Hepatic stellate cell (primary cell): ENCODE measurements at places on chromosomes 3 and 15.

DNA sequence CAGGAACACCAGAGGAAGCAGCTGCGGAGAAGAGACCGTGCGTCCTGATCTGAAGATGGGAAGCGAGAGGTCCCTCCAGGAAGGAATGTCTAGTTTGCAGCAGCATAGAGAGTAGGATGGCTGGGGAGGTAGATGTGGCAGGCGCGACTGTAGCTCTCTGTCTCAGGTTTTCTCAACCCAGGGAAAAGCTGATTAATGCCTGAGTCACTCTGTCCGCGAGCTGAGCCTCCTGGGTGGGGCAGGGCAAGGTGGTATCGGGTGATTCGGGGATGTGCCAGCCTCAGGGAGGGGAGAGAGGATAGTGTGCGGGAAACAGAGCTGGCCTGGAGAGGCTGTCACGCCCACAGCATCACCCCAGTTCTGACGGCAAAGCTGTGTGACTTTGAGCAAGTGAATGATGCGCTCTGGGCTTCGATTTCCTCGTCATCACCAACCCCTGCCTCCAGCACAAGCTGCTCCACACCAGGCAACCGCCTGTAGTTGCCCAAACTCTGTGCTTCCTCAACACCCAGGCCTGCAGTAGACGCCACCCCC lies 28.4 kb downstream of the CPN2 start:
- DNase-seq: peak; percentile 69

DNA sequence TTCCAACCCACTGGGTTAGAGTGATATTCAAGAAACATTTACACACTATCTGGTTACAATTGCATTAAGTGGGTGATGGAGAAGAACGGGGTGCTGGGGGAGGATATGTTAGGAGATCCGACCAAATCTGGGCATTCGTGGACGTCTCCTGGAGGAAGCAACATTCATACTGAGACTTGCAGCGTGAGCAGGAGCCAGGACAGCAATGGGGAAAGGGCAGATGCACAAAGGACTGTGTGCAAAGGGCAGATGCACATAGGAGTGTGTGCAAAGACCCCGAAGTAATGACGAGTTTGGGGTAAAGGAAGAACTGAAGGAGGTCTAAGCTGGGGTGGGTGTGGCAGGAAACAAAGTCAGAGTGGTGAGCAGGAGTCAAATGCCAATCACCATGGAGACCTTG lies 16.1 kb upstream of the CTXND1 start:
- DNase-seq: no peak

DNA sequence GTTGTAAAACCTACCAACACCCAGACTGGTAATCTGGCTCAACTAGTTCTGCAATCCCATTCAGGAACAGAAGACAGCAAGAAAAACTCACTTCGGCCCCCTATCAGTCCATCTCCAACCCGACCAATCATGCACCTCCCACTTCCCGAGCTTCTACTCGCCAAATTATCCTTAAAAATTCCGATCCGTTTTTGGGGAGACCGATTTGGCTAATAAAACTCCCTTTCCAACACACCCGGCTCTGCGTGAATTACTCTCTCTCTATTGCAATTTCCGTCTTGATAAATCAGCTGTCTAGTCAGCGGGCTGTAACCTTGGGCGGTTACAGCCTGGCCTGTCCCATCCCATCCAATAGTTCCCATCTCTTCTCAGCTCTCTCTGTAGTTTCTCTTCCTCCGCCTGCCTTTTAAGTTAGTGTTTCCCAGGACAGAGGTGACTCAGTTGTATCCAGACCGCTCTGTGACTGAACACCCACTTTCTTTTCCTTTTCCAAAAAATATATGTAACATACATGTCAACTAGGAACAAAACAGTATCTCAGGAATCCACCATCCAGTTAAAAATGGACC lies 780 bp upstream of the ACAD9 start:
- DNase-seq: peak; percentile 69

GRCh38 chr15:94383706-94384105 lies 152.3 kb downstream of the MCTP2 start:
- DNase-seq: no peak

DNA sequence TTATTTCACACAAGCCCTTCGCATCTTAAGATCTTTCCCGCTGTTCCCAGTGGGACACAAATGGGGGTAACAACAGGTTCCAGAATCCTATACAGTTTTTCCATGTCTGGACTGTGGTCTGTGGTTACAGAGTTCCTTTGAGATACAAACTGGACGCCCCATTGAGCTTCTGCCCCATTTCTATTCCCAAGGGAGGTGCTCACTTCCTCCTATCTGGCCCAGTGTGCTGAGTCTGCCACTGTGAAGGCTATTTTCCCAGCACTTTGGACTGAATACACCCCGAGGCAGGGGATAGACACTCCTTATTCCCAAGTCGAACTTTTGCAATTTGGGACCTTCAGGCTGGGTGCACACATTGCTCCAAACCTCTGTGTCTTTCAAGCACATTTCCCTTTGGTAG lies 44.0 kb downstream of the MESD start:
- no peak for DNase-seq

DNA sequence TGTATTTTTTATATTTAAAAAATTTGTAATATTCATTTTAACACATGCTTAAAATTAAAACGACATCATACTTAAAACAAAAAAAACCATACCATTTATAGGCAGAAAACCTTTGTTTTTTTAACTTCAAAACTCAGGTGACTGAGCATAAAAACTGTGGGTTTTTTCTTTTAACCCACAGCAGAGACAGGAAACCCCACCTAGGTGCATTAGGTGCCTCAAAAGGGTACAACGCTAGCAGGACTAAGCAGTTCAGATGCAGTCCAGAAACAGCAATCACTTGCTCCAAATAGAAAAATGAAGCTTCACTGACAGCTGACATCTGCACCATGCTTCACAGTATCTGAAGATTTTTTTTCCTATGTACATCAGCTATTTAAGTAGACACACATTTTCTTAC lies 52.3 kb downstream of the GLB1 start:
- no peak for DNase-seq

- no peak for DNase-seq
Observed at GRCh38 chr3:122101646-122102045, 46.5 kb downstream of the CD86 start.

DNA sequence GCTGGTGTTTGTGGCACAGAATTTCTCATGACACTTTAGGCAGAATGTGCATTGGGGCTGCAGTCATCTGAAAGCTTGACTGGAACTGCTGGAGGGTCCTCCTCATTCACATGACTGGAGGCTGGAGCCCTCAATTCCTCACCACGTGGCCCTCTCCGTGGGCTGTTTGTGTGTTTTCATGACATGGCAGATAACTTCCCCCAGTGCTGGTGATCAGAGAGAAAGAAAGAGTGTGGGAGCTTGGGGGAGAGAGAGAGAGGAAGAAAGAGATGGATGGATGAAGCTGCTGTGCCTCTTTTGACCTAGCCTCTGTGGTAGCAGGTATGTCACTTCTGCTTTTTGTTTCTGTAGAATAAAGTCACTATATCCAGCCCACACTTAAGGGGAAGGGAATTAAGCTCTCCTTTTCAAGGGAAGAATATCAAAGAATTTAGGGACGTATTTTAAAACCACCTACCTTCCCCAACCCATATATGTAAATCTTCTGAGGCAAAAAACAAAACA lies 169.6 kb upstream of the IL12A start:
- no peak for DNase-seq

- DNase-seq: no peak
Observed at GRCh38 chr3:112353365-112353764, 20.4 kb downstream of the CD200 start.

GRCh38 chr3:65811086-65811761 lies 227.5 kb downstream of the MAGI1 start:
- DNase-seq: no peak

DNA sequence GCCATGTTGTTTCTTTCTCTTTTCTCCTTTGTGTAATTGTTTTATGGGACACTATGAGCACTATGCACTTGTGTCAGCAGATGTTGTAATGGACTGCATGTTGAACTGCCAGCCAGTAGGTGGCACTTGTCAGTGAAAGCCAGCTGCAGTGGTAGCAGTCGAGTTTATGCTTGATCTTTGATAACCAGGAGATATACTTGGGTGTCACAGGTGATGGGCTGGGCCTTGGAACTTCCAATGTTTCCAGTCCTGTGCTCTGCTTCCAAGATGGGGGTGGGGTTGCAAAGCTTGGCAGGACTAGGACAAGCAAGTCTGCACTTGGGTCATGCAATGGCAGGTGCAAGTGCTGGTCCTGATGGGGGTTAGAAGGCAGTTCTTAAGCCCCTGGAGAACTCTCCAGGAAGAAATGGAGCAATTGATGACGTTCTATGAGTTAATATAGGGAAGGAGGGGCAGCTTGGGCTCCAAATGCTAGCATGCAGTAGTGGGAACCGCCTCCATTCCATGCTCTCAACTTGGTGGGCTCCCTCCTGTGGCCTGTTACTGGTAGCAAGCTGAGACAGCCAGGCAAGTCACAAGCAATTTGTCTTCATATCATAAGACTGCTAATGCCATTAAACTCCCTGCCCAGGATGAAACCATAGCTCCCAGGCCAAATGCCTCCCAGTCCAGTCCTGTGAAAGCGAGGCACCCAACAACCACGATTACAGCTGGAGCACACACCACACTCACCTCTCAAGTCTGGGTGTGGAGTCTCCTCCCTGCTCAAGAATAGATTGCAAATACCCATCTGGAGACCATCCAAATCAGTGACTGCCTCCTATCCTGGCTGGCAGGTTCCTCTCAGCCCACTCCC lies 287.2 kb downstream of the CGGBP1 start:
- DNase-seq: peak; percentile 16

- no peak for DNase-seq
Observed at GRCh38 chr3:47296562-47297302, 14.0 kb downstream of the KLHL18 start.

- no peak for DNase-seq
Observed at GRCh38 chr3:155481089-155481488, 187.6 kb upstream of the STRIT1 start.

DNA sequence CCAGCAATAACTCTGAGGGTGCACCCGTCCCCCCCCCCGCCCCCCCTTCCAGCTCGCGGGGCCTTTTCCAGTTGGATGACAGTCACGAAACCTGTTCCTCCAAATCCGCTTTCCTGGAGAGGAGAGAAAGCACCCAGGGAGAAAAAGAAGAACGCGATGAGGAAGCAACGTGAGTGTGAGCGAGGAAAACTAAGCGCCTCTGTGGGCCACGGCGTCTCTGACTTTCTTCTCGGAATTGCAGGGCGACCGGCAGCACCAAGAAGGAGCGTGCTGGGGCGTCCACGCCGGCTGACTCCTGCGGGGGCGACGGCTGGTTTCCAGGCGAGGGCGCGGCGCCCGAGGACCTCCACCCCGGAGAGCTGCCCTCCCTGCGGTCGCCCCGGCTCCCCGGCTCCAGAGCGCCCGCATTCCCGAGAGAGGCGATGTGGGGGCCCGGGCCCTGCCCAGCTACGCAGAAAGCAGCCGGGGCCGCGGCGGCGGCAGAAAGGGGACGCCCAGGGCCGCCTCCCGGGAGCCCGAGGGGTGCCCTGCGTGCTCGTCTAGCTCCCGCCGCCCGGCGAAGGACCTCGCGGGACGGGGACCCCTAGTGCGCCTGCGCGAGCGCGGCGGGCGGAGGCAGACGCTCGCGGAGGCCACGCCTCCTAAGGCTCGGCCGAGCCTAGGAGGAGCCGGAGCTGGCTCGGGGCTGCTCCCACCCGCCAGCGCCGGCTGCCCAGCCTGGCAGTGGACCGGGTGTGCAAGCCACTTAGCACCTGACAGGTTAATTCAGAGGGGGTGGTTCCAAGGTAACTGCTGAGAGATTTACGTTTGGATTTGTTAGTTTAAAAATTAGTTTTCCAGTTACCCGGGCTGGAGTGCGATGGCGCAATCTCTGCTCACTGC lies 15.3 kb upstream of the ADIPOQ start:
- DNase-seq: peak; percentile 97

DNA sequence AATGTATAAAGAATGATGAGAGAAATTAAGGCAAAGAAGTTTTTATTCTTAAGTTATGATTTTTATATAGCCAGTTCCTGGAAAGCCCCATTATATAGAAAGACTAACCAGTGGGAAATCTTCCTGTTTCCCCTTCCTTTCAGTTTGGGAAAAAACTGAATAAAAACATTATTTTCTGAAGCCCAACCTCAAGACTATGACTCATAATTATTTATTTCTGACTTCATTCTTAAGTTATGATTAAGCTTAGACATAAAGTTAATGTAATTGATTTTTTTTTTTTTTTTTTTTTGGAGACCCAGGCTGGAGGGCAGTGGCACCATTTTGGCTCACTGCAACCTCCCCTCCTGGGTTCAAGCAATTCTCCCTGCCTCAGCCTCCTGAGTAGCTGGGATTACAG lies 55.8 kb downstream of the TRPC1 start:
- peak; percentile 4 for DNase-seq

GRCh38 chr15:66071921-66072295 lies 181.6 kb downstream of the MEGF11 start:
- DNase-seq: no peak

DNA sequence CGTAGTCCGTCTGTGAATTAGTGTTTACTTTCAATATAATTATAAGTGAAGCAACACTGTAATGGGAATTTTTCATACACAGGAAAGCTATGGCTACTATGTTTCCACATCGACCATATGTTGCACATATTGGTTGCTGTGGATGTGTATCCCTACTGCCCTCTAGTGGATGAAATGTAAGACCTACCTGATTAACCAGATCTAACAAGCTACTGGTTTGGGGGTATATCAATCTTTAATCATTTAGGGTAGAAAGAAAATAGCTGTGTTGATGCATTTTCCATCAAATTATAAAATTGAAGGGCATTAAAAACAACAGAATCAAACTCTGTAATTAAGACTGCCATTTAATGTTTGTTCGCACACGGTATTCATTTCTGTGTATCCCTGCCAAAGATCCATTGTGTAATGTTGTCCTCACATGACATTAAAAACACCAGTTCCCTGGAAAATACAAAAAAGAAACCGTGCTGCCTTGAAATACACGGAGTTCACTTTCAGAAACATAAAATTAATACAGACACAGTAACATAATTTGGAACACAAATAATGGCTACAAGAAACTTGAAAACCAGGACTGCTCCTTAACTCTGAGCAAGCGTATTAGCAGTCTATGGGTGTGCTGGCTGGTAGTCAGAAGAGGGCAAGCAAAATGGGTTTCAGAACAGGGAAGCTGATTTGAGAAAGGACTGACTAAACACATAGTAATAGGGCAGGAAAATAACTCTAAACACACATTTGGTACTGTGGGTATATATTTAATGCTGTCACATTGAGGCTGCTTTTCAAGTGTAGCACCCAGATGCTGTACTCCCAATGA lies 125.1 kb downstream of the TIGIT start:
- peak; percentile 15 for DNase-seq

DNA sequence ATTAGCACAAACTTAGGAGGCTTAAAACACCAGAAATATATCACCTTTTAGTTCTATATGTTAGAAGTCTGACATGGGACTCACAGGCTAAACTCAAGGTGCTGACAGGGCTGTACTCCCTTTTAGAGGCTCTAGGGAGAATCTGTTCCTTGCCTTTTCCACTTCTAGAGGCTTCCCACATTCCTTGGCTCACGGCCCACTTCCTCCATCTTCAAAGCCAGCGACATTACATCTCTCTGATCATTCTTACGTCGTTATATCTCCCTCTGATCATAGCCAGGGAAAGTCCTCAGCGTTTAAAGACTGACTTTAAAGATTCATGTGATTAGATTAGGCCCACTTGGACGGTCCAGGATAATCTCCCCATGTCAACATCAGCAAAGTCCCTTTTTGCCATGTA lies 166.3 kb downstream of the GREM1 start:
- no peak for DNase-seq

GRCh38 chr3:38001456-38002081 lies 11.0 kb downstream of the VILL start:
- no peak for DNase-seq

GRCh38 chr3:126540342-126540849 lies 16.4 kb downstream of the CHST13 start:
- peak; percentile 89 for DNase-seq
